GF-D8 (cell line): ENCODE measurements at places on chromosomes 3 and 15.

DNA sequence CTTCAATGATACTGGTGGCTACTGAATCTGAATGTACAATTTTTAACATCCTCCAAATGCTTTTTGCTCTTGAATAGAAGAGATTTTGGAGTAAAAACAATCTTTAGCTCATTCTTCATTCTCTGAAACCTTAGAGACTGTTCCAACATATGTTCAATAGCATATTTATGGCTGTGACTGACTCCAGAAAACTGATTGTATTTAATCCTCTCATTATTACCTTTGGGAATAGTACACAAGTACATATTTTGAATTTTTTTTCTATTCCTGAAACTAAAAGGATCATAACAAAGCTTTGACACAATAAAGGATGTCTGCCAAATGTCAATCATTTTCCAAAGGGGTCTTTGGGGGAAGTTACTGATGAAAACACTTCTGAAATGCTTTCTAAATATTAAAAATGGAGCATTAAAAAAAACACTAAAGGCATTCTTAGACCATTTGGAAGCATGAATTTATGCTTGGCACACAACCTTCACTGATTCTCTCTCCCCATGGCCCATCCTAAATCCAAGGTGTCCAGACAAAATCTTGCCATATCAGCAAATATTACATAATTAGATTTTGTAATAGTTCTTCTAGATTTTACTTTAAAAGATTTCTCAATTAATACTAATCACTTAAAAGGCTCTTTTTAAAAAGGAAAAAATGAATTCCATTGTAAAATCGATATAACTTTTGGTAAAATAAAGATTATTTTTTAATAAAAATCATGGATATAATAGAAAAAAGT lies 936.8 kb downstream of the EPHA3 start:
- DNase-seq: no peak

- no peak for DNase-seq
These were observed 539 bp upstream of the MGLL start for GRCh38 chr3:127822682-127823425.

DNA sequence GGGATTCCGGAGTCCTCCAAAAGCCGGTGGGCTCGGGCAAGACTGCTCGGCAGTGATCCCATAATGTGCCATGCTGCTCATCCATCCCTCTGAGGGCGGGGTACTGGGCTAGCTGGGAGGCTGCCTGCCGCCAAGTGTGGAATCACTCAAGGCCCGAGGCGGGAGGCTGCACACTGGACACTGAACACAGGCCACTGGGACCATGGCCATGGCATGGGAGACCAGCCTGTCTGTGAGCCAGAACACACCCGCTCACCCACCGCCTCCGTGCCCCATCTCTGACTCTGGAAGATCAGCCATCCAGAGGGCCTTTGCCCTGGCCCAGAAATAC lies 1.4 kb downstream of the C3orf22 start:
- DNase-seq: no peak

GRCh38 chr15:61169904-61170695 lies 59.0 kb downstream of the RORA start:
- no peak for DNase-seq

DNA sequence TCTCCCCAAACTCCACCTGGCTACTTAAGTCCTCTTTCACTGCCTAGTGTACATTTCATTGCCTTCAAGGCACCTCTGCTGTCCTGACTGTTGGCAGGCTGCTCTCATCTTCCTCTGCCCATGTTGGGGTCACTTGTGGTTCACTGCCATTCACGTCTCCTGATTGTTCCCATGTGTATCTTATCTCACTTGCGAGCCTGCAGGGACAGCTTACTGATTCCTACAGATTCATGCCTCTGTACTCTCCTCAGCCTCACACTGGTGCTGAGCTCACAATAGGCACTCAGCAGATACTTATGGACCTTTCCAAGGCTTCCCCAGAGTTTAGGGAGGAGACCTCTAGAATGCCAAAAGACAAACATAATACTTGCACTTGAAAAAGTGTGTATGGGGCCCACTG lies 28.8 kb upstream of the ANP32A start:
- no peak for DNase-seq

DNA sequence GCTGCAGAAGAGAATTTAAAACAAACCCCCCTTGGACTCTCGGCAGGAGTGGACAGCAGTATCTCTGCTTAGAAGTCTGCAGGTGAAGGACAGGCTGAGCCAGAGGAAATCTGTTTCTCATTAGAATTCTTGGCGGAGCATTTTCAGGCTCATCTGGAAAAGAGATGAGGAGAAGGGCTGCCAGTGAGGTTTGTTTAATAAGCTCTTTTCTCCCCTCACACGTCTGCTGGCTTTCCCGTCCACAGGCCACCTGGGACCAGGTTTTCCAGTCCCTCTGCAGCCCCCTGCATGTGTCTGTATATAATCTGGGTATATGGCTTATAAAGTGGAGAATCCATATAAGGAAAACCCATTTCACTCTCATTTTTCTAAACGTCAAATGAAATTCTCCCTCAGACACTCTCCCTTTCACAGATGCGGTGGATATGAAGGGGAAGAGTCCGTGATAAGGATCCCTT lies 155.4 kb upstream of the TPM1 start:
- no peak for DNase-seq

DNA sequence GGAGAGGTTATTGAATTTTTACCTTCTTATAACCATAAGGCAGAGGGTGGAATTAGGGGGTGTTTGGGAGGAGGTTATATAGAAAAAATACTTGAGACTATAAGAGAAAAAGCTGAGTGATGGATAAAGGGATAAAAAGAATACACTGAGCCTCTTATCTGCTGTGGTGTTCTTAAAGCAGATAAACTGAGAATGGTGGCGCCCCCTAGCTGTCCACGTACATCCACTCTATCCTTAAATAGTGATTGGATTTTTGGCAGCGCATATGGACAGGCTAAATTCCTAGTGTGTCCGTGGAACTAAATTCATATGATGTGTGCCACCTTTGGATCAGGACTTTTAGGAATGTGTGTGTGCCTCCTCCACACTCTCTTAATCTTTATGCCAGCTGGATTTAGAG lies 121.1 kb downstream of the OXSM start:
- DNase-seq: no peak

- DNase-seq: no peak
These were observed 13.9 kb downstream of the COPG1 start for GRCh38 chr3:129263161-129263910.

DNA sequence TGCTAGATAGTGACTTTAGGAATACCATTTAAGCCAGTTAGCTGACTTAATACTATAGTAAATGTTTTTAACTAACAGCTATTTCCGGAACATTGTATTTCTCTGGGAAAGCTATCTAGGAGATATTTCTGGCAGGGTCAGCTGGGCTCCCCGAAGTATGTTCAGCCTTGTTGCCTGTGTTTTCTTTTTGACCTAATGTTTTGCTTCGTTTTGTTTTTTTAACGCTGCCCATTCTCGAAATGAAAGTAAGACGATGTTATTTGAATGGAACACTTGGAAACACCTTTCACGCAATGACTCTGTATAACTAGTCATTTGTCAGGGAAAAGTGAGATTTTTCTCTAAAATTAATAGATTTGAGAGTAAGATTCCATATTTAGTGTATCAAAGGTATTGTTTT lies 702.9 kb upstream of the NAALADL2 start:
- DNase-seq: no peak

DNA sequence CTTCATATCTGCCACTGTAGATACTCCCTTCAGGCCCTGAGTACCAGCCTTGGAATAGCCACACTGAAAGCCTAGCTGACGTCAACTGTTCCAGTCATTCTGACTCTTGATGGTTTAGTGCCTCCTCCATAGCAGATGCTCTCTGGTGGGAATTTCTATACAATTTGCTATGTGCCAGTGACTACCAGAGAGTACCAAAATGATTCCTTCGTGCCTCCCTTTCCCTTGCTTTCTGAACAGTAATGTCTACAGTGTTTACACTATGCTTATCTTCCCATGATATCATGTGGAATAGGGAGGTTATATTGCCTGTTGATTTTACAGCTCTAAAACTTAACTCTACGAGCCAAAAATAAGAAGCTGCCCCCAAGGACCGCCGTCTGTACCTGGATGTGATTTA lies 109.7 kb upstream of the GMNC start:
- DNase-seq: no peak

GRCh38 chr3:114691871-114692270 lies 398.0 kb downstream of the TIGIT start:
- DNase-seq: no peak

GRCh38 chr3:79187426-79187825 lies 580.4 kb downstream of the ROBO1 start:
- no peak for DNase-seq

GRCh38 chr15:37086521-37086920 lies 13.8 kb downstream of the MEIS2 start:
- DNase-seq: no peak

GRCh38 chr15:47548986-47549385 lies 168.3 kb upstream of the SEMA6D start:
- DNase-seq: no peak

DNA sequence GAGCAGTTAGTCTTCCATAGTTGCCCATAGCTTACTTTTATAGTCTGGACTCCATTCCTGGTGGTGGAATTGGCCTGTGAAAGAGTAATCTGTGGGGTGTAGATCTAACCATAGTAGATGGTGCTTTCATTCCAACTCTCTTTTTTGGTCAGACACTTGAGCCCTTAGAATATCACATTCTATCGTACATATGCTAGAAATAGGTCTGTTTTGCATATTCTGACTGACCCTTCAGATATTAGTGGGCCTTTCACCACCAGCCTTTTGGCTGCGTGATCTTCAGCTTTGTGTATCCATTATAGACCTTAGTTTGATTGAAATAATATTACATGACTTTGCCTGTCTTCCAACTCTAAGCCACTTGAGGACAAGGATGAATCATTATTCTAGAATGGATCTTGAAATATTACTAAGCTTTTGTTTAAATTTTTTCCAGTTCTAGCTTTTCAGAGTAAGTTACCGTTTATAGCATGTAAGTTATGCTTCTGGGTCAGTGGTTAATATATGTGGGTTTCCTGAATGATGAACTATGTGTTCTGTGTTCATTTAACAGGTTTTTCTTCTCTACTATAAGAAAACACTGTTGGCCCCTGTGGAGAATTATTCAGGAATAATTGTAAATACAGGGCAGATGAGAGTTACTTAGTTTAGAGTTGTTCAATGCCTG lies 8.7 kb downstream of the RAB7A start:
- DNase-seq: no peak

DNA sequence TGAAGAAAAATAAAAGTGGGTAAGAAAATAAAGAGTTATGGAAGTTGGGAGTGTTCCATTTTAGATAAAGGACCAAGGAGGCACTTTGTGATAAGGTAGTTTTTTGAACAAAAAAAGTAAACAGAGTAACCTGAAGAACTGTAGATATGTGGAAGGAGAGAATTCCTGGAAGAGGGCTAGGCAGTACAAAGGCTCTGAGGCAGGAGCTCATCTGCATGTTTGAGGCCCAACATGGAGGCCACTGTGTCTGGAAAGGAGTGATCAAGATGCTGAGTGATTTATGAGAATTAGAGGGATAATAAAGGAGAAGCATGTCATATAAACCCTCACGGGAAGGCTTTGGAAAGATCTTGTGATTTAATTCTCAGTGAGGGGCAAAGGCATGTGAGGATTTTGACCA lies 126.5 kb downstream of the DTWD1 start:
- no peak for DNase-seq

DNA sequence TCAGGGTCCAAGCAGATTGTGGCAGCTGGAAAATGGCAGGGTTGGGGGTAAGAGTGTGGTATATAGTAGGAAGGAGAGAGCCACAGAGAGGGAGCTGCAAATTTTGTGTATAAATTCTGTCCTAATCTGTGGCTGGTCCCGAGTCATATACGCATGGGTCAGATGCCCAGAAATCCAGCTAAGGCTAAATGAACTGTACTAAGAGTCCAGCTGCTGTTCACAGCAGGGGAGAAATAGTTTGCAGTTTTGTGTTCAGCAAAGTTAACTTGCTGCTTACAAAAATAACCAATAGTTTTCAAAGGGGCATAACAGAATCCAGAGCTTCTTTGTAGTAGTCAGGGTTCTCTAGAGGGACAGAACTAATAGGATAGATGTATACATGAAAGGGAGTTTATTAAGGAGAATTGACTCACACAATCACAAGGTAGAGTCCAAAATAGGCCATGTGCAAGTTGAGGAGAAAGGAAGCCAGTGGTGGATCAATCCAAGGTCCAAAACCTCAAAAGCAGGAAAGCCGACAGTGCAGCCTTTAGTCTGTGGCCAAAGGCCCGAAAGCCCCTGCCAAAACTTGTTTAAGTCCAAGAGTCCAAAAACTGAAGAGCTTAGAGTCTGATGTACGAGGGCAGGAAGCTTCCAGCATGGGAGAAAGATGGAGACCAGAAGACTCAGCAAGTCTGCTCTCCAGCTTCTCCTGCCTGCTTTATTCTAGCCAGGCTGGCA lies 146.1 kb upstream of the KBTBD8 start:
- no peak for DNase-seq

GRCh38 chr3:105676621-105677300 lies 192.1 kb downstream of the CBLB start:
- no peak for DNase-seq

DNA sequence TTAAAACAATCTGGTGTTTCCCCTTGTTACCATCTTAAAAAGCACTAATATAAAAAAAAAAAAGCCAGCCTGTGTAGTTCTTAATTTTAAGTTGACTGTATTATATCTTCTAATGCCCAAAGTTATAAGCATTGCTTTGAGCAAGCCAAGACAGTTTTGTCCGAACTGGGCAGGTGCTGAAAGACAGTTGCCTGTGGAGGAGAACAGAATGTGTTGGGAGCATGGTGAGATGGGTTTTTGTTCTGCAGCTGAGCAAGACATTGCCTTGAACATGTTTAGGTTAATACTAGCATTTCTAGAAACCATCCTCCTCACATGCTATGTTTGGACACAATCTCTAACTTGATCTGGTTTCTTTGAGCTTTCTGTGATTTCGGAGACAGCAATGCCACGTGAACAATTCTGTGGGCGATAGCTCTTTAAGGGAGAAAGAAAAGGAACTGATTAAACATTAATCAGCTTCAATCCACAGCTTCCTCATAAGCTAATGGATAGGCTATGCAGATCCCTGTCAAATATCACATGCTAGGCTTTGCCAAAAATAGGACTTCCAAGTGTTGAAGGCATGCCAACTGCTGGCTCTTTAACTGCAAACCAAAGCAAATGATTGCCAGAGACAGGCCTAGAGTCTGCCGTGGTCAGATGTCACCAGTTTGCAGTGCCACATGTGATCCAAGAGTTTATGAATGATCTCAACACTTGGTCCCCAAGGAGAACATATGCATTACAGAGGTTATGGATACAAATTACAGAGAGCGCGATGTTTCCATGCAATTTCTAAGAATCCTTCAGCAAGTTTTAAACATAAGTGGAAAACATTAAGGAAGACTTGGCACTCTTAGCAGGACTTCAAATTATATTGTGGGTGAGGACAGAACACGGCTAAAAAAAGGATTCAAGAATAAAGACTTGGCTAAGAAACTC lies 428.1 kb downstream of the ROBO2 start:
- no peak for DNase-seq

- DNase-seq: no peak
These were observed 14.0 kb upstream of the DLL4 start for GRCh38 chr15:40915116-40915661.

- no peak for DNase-seq
These were observed 101.8 kb downstream of the NFKBIZ start for GRCh38 chr3:101950985-101951733.

- DNase-seq: no peak
These were observed 209.2 kb upstream of the ZPLD1 start for GRCh38 chr3:102225407-102226132.
